Activated CD4-positive, alpha-beta T cell treated with anti-CD3 and anti-CD28 coated beads for 4 hours (primary cell): ENCODE measurements at places on chromosomes 16 and 17.
A peak's percentile ranks its signal among the peaks of the same experiment; 100 is the strongest.

GRCh38 chr17:37089956-37090355 is 141.2 kb downstream of the AATF start:
- DNase-seq: peak; percentile 11

DNA sequence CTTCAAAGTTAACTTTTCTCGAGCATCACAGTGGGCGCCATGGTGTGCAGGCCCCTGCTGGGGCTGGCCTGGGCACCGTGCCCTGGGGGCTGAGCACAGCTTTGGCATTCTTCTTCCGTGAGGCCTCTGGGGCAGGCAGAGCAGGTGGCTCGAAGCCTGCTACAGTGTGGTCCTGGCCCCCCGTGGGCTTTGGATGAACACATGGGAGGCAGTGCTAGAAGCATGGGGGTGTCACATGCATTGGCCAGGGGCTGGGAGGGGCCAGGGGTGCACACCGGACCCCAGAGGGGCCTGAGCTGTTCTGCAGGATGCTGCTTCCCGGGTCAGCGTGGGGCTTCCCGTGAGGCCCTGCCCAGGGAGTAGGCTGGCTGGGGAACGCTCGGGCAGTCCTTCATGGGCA is 12.1 kb upstream of the C16orf74 start:
- DNase-seq: no peak

GRCh38 chr17:29042679-29043538 is at the start of gene PIPOX:
TSS of gene PIPOX (plus strand) at chr17:29043141. CDS start at chr17:29043226, 85 bp downstream.
- DNase-seq: no peak

- DNase-seq: no peak
Observed at GRCh38 chr17:14815079-14815478, 450.0 kb downstream of the PMP22 start.

- DNase-seq: no peak
Observed at GRCh38 chr16:88473666-88474534, 20.8 kb downstream of the ZFPM1 start.

DNA sequence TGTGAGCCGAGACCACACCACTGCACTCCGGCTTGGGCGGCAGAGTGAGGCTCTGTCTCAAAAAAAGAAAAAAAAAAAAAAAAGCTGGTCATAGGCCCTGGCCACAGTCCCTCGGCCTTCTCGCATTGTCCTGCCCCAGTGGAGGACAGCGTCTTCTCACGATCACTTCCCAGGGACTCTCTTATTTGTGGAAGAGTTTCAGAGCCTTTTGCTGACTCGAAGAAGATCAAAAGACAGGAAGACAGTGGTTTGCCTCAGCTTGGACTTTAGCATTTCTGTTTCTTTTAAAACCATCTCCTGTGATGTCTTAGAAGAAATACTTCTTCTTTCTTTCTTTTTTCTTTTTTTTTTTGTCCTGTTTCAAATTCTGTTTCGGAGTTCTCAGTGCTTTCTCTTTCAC is 210.0 kb downstream of the FTO start:
- no peak for DNase-seq

DNA sequence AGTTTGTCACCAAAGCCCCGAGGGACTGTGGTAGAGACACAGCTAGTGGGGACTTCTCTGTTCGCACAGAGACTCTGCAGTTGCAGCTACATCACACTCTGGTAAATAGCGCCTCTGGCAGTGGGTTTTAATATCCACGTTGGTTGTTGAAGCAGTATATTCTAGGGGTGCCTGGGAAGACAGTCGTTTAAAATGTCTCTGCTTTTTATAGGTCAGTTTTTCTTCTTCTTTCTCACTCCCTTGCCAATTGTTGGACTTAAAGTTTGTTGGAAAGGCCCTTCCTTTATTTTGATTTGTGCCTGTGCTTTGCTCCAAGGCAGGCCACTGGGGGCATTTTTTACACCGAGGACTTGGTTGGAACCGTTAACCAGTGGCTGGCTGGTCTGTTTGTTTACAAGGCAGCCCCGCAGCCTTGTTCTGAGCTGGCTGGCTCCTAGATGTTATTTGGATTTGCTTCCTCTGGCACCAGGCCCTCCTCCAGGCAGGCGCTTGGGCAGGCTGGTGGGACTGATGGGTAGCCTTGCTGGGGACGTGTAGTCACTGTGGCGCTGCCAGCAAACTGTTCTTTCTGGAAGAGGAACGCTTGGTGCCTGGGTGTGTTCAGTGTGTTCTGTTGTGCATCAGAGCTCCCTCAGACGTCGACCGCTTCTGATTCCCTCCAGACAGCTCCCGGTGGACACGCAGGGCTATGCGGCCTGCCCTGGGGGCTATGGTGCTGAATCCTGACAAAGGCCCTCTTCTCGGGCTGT is 218.2 kb upstream of the CHMP6 start:
- DNase-seq: no peak

- DNase-seq: no peak
Observed at GRCh38 chr17:62600805-62601204, 26.7 kb upstream of the MRC2 start.

GRCh38 chr17:64278614-64279013 is 15.6 kb upstream of the TEX2 start:
- DNase-seq: no peak

DNA sequence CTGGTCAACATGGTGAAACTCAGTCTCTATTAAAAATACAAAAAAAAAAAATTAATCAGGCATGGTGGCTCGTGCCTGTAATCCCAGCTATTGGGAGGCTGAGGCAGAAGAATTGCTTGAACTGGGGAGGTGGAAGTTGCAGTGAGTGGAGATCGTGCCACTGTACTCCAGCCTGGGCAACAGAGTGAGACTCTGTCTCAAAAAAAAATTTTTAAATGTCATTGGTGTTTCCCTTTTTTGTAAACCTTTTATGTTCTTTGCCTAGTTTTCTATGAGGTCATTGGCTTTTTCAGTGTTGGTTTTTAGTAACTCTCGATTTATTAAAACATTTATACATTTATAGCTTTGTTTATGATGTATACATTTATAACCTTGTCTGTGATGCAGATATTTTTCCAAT is 18.2 kb downstream of the NLRC5 start:
- no peak for DNase-seq

DNA sequence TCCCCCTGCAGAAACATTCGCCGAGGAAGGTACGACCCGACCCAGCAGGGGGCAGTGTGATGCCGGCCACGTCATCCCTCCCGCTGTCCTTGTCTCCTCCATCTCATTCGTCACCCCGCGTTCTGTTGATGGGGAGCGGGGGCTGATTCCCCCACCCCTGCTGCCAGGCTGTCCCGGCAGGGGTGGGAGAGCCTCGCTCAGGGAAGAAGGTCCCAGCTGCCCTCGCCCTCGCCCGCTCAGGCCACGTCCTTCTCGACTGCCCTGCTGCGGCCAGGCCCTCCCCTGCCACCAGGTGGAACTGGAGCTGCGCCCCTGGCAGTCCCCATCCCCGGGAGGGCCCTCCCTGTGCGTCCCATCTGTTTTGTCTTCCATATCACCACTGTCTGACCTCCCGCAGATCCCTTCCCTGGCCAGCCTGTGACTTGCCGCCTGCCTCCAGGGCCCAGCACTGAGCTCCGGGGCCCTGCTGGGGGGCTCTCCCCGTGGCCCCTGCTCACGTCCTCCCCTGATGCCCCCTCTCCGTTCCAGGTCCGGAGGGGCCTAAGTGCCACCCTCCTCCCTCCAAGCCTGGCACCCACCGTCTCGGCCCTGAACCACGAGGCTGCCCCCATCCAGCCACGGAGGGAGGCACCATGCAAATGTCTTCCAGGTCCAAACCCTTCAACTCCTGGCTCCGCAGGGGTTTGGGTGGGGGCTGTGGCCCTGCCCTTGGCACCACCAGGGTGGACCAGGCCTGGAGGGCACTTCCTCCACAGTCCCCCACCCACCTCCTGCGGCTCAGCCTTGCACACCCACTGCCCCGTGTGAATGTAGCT is 20.6 kb downstream of the ADAM11 start:
- peak; percentile 84 for DNase-seq

DNA sequence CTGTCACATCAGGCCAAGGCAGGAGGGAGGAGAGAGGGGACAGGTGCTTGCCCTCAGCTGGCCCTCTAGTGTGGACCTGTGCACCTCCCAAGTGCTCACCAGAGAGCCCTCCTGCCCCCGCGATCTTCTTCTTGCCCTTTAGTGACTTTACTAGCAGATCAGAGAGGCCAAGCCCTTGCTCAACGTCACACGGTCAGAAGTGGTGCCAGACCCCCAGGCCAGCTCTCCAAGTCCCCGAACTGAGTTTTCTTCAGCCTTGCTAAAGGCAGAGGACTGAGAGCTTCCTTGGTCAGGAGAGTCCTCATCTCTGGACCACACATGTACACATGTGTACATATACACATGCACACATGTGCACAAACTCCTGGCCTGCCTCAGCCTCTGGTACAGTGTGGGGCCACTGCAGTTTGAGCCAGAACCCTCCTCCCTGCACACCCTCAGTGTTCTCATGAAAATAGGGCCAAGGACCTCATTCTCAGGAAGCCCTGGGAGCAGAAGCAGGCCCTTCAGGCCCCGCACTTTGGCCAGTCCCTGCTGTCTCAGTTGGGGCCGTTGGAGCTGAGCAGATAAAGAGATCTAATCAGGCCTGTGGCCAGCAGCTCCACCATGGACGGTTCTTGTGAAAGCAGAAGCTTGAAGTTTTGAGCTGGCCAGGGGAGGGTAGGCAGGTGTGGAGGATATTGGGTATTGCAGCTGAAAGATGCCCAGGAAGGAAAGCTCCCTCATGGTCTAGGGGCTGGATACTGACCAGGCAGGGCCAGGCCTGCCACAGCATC is 7.4 kb upstream of the EPX start:
- no peak for DNase-seq

DNA sequence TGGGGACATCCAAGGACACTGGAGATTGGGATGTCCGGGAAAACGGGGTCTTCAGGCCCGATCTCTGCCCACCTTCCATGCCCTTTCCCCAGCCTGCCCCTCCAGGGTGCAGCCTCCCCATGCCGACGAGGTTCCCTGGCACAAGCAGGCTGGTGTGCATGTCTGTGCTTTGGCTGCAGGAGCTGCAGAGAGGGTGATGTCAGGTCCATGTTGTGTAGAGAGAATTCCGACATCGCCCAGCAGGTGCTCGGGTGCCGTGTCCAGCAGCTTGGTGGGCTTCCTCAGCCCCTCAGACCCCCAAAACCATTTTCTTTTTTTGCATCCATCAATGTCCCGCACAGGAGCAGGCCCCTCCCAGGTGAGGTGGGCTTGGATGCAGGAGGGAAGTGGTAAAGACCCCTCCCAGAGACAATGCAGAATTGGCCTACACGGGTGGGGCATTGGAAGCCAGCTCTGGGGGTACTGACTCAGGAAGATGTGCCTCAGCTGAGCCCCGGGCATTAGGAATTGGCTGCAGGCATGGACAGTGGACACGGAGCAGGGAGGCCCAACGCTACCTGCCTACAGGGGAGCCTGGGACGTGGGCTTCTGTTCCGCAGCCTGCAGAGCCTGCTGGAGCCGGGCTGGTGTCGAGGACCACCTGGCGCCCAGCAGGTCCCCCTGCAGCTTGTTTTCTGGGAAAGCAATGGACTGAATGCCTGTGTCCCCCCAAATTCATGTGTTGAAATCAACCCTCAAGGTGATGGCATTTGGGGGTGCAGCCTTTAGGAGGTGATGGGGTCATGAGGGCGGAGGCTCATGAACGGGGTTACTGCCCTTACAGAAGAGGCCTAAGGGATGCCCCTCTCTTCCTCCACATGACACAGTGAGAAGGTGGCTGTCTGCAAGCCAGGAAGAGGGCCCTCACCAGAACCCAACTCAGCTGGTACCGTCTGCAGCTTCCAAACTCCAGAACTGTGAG is 97.5 kb downstream of the METRNL start:
- DNase-seq: no peak
